NCI-H774 (cell line): ENCODE measurements at places on chromosomes 2 and 18.

- DNase-seq: no peak
Measured at GRCh38 chr2:200159829-200160781, 146.4 kb upstream of the SPATS2L start.

GRCh38 chr18:36580266-36580665 lies 248.5 kb downstream of the TPGS2 start:
- no peak for DNase-seq

DNA sequence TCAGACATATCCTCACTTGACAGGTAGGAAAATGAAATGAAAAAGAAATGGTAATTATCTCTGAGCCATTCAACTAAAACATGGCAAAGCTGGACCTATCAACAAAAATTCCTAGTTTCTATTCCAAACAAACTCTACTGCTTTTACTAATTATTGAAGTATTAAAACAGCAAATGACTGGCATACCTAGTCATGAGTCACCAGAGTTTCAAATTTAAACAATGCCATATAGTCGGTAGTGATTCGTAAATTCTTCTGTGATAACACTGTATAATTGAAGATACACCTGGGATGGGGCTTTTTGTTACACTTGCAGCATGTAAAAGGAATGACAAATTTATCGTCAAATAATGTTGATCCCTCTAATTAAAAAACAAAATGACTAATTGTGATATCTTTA lies 153.1 kb upstream of the THUMPD2 start:
- DNase-seq: no peak

DNA sequence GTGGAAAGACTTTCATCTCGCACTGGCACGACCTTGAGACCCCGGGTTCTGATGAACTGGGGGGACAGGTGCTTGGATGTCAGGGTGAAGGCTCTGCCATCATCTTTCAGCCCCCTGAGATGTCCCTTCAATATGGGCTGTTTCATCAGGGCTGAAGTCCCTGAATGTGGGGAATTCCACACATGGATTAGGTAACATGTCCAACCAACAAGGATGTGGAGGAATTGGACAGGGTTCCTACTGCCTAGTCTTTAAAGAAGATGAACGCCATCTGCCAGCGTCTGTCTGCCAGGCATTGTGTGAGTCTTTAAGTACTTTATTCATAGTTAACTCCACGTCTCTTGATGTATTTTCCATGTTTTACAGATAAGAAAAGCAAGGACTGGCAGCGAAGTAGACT lies 5.9 kb upstream of the GRHL1 start:
- no peak for DNase-seq
